NB4 (cell line): ENCODE measurements at places on chromosomes 5 and 9.

DNA sequence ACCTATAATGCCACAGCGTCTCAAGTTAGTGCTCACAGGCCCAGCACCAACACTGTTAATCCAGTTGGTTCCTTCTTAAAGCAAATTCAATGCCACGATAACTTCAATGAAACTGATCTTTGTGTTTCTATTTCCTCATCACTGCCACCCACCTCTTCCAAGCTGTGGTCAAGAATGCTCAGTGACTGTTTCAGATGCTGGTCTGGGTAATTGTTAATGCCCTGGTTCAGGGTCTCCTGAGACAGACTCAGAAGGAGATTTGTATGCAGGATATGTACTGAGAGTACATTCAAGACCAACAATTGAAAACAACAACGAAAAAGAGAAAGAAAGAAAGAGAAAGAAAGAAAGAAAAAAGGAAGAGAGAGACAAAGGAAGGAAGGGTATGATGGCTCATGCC is 505.3 kb downstream of the TLE4 start:
- no peak for DNase-seq

DNA sequence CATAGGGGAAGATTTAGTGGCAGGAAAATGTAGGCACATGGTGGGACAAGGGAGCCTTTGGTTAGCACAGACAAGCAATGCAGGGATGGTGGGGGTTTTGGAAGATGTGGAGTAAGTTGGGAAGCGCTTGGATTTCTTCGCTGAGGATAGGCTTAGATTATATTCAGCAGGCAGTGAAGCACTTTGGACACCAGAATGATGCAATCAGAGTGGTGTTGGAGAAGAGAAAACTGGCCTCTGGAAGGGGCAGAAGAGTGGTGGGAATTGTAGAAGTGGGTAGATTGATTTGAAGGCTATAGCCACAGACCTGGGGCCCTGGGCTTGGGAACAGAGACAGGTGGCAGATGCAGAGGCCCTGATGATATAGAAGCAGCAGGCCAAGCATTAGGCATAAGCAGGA is 28.3 kb downstream of the SLC25A48 start:
- no peak for DNase-seq

DNA sequence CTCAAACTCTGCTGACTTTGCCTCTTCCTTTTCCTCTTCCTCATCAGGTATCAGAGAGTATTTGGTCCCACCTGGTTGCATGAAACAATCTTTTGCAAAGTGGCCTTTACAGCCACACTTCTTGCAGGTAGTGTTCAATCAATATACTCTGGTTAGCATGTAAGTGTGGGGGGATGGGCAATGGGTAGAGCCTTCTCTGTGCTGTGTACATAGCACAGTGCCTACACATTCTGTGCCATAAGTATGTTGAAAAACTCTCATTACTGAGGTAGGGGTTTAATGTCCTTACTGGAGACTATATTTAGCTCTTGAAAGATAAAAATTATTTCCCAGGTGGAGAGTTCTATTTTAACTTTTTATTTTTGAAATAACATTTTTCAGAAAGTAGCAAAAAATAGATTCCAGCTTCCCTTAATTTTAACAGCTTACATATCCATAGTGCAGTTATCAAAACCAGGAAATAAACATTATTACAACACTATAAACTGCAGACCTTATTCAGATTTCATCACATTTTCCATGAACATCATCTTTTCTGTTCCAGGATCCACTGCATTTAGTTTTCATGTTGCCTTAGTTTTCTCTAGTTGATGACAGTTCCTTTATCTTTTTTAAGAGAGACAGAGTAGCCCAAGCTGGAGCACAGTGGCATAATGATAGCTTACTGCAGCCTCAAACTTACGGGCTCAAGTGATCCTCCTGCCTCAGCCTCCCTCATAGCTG is 15.1 kb downstream of the TTC1 start:
- no peak for DNase-seq

DNA sequence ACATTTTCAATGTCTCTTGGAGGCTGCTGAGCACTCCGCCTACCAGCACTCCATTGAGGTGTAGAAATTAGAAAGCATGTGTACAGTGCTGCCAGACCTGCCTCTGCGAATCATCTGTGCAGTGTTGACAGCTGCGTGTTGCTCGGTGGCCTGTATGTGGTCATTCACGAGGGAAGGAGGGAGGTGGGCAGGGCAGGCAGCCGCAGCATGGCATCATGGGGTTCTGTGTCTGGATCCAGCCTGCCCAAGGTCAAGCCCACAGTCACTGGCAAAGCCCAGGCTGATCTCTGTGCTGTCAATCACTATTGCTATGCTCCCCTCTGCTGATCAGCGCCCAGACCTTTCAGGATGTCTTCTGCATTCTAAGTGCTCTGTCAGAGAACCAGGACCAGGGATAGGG is 8.0 kb upstream of the PDZD2 start:
- no peak for DNase-seq

DNA sequence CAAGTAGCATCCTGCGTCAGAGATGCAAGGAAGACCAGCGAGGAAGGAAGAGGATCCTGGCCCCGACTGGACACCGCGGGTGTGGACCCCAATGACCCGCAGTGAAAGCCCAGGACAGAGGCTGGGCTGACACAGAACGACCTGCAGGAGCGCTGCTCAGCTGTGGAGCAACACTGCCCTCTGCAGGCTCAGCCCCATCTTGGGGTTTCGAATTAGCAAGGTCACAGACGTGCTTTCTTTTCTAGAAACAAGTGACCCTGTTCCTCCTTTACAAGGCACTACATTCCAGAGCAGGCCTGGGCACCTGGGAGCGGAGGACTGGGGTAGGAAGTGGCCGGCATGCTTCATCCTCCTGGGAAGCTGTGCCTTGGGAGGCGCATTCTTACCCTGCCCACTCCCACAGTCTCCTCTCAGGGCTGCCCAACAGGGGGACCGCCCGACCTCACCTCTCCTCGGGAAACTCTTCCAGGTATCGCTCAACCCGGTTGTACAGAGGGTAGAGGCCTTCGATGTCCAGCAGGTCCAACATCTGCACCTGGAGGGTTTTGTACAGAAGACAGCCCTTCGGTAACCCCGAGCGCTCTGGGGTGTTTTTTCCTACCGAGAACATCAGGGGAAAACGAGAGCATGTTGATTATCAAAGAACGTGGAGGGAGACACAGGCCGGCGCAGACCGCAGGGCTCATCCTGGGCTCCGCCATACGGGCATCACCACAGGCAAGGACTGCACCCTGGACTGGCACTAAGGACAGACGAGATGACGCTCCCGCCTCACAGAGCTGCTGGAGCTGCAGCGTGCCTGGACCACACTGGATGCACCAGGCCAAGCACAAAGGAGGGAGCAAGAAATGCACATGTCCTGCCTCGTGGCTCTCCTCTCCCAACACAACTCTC is 35.0 kb downstream of the IPPK start:
- DNase-seq, result peak; percentile 72

GRCh38 chr9:112271466-112272098 is 61.8 kb downstream of the PTBP3 start:
- DNase-seq, result no peak

GRCh38 chr5:52915176-52915875 is 73.8 kb upstream of the ITGA2 start:
- DNase-seq, result peak; percentile 65

DNA sequence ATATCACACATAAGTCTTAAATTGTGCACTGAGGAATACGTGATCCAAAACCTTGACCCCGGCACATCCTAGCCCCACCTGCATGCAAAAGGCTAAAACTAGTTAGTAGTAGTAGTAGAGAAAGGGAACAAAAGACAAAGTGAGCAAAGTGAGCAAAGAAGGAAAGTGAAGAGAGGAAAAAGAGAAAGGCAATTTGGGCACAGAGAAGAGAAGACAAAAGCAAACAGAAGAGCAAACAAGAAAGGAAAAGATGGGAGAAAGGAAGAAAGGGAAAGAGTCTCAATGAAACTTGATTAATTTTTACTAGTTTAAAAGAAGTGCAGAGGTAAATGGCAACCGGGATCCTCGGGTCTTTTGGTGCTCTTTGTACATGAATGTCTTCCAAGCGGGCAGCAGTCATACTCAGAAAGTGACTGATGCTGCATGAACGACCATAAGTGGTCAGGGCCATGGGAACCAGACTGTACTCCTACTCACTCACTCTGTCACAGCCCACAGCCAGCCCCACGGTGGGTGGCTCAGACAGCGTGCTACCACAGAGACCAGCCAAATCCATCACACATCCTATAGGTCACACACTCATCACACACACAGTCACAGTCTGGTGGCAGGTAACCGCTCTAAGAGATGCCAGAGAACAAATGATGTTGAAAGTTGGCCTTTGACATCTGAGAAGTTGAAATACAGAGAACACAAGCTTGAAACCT is 203.9 kb downstream of the FBN2 start:
- no peak for DNase-seq

DNA sequence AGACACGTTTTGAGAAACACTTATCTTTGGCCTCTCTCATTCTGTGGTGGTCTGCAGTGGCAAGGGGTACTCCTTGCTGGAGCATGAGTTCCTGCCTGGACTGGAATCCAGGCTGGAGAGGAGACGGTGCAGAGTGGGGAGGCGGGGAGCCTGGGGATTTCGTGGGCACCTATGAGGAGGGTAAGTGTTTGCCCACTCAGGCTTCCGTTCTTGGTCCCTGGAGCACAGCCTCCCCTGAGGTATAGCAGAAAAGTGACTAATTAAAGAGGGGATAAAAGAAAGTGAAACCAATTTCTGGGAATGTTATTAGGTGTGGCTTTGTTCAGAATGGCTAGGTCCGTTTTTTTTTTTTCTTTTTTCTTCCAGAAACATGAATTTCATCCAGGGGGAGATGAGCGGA is 90.8 kb downstream of the ARHGAP26 start:
- DNase-seq, result no peak

GRCh38 chr5:68048516-68048915 is 167.0 kb upstream of the PIK3R1 start:
- DNase-seq, result no peak

GRCh38 chr5:176529741-176530141 is 7.5 kb downstream of the RNF44 start:
- no peak for DNase-seq

DNA sequence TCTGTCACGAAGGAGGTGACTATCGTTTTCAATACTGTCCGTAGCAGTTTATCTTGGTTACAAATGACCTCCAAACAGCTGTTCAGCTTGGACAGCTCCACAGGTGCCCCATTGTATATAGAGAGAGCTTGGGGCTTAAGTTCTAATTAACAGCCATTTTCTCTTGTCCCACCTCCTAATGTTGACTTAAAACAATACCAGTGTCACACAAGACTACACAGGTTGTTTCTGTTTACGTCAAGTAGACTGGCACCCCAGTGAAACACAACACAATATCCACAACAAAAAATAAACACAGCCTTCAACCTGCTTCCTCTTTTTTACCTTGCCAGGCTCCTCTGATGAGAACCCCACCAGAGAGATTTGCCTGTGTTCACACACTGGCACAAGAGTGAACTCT is 39.8 kb upstream of the TLE1 start:
- no peak for DNase-seq

- no peak for DNase-seq
These were observed 2.2 kb downstream of the AIF1L start for GRCh38 chr9:131098391-131099101.

DNA sequence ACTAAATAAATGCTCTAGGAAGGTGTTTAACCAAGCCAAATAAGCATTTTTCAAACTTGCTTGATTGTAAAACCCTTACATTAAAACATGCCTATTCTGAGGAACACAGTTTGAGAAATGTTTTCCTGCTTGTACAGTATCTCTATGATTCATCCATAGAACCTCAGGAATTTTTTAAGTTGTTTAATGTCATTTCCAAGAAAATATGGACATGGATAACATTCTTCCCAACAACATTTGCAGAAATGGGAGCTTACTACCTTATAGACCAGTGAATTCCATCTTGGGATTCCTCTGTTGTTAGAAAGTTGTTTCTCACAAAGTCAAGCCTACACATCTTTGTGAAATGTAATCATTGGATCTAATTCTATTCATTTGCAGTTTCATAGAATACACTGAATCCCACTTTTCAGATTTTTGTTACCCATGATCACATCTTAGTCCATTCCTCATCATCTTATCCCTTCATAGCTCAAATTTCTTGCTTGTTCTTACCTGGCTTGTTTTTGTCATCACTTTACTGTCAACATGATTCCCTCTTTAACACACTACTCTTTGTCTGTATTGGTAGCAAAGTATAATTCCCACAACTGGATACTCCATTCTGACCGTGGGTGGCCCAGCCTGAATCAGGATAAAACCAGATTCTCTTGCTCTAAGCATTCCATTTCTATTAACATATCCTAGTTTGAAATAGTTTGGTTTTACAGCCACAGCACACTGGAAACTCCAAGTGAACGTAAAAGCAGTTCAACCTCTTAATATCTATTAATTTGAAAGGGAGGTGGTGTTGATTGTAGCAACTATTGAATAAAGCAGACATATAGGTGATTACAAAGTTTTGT is 49.4 kb upstream of the PAPPA start:
- DNase-seq, result no peak

DNA sequence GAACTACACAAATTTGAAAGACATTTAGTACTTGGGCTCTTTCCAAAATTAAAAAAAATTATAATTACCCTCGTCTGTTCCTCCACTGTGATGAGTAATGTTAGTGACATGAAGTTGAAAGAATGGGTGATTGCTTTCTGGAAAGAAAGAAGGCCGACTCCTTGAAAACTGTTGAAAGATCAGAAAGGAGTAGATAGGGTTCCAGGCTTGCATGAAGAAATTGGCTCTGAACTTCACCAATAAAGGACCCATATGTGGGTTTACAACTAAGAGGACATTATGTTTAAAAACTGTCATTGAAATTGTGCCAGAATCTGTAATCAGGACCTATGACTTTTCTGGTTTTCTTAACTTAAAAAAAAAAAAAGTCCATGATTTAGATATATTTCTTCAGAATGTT is 20.7 kb upstream of the MOCS2 start:
- DNase-seq, result no peak

DNA sequence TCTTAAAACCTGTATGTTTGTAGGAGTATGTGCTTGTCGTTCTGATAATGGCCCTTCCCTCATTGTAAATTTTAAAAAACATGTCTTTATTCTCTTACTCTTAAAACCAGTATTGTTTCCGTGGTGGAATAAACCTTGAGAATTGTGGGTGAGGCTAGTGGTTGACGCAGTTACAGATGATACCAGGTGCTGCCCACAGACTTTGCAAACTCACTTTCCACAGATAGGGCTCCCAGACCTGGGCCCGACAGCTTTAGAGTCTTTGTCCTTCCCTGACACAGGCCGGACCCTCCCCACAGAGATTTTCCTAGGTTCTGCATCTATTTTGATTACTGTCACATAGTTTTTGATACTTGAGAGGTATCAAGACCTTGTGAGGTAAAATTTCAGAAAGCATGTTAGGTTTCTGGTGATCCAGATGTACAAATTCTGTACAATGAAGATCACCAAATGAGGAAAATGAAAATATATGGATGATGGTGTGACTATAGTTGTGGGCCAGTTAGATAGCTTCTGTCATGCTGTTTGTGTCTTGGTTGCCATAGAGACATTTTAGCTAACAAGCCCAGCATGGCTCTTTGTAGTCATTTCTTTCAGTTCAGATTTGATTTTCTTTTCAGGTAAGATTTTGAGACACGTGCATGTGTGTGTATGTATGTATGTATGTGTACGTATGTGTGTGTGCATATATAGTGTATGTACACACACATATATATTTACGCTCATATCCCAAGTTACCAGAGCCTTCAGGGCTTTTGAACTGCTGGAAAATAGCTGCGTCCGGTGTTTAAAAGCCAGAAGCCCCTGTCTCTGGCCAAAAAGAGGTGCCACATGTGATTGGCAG is 33.8 kb downstream of the DMRT1 start:
- no peak for DNase-seq

- no peak for DNase-seq
These were observed 27.1 kb downstream of the HTR1A start for GRCh38 chr5:63935103-63935502.

- DNase-seq, result no peak
These were observed 356.6 kb upstream of the C9orf72 start for GRCh38 chr9:27929841-27930240.
